Activated CD8-positive, alpha-beta memory T cell treated with anti-CD3 and anti-CD28 coated beads for 48 hours (primary cell): ENCODE measurements at places on chromosomes 13 and 19.

GRCh38 chr13:99566125-99567083, 65.1 kb downstream of the TM9SF2 start:
- no peak for DNase-seq

DNA sequence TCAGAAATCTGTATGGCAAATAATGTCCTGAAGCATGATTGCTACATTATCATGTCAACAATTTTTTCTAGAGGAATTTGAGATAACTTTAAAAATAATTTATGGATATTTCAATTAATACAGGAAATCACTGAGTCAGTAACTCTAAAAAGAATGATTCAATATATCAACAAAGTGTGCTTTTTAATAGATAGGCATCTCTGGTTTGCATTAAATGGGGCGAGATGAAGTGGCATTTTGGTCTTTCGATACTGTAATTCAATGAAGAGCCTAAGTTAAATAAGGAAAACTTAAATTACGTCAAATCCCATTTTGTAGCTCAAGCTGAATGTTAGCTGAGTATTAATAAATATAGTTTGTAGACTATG, 342.8 kb downstream of the DACH1 start:
- DNase-seq, result no peak

GRCh38 chr13:46119883-46120614, 15.2 kb upstream of the CPB2 start:
- no peak for DNase-seq

- no peak for DNase-seq
Observed at GRCh38 chr19:18419699-18420460, 682 bp downstream of the SSBP4 start.

DNA sequence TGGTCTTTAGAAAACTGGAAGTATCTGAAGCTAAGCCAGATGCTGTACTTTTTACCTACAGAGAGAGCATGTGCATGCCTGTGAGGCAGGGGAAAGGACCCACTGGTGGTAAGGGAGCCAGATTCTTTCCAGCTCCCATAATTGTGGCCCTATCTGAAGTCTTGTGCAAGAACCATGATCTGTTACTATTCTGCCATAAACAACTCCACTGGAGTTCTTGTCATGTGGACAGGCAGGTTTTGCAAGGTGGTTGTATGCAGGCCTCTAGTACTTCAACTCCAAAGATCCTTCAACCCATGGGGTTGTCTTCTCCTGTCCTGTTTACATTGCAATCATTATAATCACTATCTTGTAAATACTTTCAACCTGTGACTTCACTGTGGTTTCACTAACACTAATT, 14.1 kb downstream of the PROSER1 start:
- DNase-seq, result no peak

DNA sequence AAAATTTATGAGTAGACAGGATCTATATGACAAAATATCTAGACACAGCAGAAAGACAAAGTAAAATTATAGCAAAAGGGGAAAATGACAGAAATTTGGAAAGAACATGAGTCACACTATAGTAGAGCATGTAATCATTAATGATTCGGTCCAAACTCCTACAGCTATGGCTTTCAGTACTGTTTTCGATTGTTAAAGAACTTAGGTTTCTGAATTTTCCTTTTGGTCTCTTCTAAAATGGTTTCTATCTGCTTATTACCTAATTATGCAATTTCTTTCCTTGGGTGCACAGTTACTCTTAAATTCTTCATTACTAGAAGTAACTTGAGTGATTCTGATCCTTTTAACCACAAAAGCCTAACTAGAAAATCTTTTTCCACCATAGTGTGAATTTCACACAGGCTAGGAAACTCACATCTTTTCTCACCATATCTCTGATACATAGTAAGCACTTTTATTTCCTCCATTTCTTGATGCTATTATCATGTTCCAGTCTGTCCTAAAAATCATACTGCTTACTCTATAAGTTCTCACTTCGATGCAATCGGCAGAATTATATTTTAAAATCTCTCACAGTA, 1101.4 kb downstream of the PCDH9 start:
- no peak for DNase-seq

DNA sequence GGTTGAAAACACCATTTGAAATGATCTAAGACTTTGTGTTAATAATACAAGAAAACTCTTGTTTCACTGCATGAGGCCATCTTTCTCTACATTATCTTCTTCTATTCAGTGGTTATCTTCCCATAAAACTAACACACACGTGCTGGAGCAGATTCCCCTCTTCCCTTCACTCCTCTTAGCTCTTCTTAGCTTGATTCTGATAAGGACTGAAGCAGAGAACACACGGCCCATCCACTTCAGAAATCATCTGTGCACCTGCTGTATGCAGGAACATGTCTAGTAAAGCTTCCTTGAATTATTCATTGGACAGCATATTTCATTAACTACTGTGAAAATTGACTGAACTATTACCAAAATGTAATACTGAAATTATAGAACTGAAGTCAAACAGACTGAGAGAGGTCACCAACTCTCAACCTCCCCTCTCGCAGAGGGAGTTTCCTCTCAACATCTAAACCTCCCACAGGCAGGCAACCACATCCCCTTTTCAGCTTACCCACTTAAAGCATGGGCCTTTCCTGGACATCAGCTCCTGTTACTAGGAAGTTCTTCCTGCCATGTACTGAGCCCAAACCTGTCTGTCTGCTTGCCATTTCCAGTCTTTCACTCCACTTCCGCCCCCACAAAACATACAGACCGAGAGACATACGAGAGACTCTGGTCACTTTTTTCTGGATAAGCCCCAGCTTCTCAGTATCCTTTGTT, 113.9 kb downstream of the CRYL1 start:
- no peak for DNase-seq

DNA sequence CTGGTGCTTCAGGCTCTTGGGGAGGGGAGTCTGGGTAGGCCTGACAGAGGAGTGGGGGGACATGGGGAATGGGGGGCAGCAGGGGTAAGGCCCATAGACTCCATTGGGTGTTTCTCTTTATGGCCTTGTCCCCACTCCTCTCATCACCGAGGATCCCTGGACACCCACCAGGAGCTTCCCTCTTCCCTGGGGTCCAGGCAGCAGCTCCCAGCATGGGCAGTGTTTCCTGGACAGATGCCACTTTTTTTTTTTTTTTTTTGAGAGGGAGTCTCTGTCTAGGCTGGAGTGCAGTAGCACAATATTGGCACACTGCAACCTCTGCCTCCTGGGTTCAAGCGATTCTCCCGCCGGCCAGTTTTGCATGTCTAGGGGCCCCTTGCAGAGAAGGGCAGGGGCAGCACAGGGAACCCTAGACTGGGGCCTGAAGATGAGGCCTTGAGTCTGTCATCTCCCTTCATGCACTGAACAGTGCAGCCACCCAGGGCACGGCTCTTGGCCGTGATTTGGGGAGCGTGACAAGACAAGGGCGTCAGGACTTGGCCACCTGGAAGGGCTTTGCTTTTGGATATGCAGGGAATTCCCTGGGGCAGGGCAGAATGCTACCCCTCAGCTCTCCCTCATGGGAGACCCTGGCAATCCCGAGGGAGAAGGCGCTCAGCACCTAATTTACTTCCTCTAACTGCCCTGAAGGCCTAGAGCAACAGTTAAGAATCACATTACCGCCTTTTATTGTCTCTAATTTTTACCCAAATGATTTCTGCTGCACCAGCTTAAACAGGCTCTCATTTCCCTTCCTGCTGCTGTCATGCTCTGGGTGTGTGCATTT, 213.9 kb upstream of the ZNF536 start:
- DNase-seq, result no peak

DNA sequence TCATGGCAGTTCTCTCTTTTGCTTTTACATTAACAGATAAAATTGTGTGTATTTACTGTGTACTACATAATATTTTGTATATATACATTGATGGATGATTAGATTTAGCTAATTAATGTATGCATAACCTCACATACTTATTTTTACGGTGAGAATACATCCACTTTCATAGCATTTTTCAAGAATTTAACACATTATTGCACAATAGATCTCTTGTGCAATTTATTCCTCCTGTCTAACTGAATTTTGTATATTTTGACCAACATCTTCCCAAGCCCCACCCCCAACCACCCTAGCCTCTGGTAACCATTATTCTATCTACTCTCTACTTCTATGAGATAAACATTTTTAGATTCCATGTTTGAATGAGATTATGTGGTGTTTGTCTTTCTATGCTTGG, 194.7 kb downstream of the RBM26 start:
- DNase-seq, result no peak

DNA sequence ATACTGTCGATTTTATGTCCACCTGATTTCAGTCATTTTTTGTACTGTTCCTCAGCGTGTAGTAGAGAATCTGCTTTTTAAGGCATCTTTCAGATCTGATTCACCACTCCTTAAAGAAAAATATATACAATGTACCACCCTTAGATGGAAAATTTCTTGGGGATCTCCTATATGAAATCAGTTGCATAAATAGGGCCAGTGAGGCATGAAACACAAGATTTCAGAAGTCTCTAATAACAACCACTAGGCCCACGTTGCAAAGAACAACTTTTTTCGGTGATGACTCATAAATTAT, 1.4 kb downstream of the USP12 start:
- DNase-seq, result no peak

DNA sequence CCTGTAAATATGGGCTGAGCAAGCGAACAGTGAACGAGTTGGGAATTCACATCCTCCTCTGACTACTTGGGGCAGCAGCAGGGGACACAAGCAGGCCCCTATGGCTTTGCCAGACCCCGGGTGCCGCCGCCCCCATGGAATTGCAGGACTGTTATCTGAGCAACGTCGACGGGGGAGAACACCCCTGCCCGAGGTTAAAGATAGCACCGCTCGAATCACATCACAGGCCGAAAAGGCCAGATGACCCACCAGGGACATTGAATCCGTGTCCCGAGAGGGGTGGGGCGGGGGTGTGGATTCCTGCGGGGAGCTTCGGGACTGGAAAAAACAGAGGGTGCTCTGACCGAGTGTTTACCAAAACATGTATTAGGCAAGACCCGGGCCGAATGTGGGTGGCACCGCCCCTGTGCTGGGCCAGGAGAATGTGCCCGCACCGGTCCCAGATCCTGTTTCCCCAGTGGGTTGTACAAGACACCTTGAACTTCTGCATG, 9.1 kb downstream of the FEM1A start:
- DNase-seq, result no peak

GRCh38 chr13:97431171-97431764, 2.7 kb upstream of the RAP2A start:
- DNase-seq, result no peak

DNA sequence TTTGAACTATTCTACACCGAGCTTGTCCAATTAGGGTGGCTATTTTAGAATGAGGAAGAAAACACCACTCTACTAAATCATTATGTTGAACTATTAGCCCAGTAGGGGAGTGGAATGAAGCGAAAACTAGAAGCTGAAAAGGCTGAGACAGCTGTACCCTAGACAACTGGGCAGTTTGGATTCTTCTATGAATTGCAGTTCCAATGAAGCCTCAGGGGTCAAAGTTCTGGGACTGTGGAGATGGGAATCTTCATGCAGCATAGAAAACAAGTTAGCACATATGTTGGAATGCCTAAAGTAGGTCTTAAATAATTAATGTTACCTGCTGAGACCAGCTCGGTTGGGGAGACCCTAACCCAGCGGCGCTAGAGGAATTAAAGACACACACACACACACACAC, 62.7 kb upstream of the ZNF726 start:
- DNase-seq, result no peak

DNA sequence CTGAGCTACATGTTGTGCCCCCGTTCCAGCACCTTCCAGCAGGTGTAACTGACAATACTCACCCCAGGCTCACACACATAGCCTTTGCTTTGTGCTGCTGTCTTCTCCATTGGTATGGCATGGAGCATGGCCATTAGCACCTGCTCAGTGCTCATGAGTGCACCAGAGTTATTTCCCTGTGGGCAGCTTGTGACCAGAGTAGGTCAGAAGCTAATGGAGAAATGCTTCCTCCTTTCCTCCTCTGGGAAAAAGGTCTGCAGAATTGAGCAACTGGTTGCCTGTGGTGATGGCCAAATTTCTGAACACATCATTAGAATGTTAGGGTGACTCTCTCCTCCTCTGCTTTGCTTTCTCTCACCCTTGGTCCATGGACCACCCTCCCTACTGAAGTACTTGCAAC, 344.5 kb upstream of the TMTC4 start:
- no peak for DNase-seq

- DNase-seq, result no peak
Observed at GRCh38 chr13:28623782-28624706, 34.9 kb upstream of the POMP start.

DNA sequence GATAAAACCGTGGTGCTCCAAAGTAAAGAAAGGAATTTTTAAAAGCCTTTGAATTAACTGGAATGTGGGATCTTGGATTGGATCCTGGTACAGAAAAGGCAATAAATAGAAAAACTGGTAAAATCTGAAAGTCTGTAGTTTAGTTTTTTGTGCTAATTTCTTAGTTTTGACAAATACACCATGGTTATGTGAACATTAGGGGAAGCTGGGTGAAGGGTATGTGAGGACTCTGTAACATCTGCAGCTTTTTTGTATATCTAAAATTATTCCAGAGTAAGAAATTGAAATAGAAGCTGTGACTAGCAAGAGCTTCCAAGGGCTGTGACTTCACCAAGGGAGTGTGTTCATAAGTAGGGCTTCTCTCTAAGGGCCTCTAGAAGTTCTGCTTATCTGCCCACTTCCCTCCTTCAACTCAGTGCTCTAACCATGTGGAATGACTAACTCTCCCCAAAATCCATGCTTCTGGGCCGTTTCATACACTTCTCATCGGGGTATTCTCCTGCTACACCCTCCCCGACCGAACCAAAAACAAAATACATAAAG, 26.5 kb downstream of the ARHGAP35 start:
- no peak for DNase-seq

DNA sequence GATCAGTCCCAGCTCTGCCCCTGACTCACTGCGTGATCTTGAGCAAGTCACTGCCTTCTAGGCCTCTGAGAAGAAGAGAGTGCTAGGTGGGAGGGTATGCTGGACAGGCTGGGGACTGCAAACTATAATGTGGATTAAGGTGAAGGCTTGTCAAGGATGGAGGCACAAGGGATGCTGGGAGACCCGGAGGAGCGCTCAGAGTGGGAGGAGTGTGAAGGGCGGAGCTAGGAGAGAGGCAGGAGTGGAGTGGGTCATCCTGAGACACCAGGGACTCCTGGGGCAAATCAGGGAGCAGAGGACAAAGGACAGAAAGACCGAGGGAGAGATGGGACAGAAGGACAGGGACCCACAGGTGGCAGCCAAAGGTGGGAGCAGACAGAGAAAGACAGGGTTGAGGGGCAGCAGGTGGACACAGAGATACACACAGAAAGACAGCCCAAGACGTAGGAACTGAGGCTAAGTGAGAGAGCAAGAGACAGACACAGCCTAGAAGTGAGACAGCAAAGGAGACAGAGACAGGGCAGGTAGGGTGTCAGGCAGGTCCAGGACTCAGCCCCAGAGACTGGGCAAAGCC, 2.6 kb downstream of the GRIK5 start:
- no peak for DNase-seq
